ENCODE measurements at places on chromosomes 3 and 15.

- no peak for DNase-seq
Observed at GRCh38 chr15:56261854-56262509, 18.3 kb upstream of the RFX7 start.

- no peak for DNase-seq
Observed at GRCh38 chr3:8621872-8622271, 22.7 kb downstream of the SSUH2 start.

DNA sequence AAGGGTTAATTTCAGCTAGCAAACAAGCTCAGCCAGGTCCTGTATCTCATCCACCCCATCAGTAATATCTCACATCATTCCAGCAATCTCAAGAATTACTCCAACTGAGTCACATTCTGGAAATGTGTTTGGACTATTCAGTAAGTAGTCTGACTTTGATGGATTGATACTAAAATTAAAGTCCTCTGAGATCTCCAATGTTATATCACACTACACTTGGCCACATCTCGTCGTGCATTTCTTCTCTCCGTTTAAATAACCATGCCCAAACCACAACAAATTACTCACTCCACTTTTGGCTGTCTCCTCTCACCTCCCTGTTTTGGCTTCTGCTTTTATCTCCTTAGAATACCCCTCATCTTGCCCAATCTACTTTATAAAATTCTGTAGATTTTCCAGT, 292.2 kb downstream of the PYDC2 start:
- DNase-seq, result no peak

- no peak for DNase-seq
Observed at GRCh38 chr3:157373783-157374182, 62.9 kb upstream of the PTX3 start.

GRCh38 chr3:140863580-140864009, 78.0 kb upstream of the SLC25A36 start:
- peak; percentile 65 for DNase-seq

- DNase-seq, result no peak
Observed at GRCh38 chr3:40915346-40915865, 283.9 kb upstream of the CTNNB1 start.

DNA sequence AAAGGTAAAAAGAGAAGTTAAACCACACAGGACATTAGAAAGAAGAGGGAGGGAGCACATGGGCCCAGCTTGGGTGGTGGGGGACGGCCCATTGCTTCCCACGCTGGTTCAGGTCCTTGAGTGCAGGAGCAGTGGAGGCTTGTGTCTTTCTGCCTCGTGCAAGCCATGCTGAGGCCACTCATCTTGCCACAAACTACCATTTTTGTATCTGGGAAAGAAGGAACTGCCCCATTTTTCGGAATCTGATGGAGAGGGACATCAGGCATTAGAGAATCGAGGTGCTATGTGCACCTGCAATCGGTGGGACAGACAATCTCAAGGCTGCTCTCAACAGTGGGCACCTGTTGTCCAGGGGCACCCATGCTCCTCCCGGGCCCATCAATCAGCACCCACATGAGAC, 234.5 kb downstream of the KLF13 start:
- no peak for DNase-seq

- DNase-seq, result no peak
Observed at GRCh38 chr3:106438887-106439286, 570.1 kb upstream of the CBLB start.

DNA sequence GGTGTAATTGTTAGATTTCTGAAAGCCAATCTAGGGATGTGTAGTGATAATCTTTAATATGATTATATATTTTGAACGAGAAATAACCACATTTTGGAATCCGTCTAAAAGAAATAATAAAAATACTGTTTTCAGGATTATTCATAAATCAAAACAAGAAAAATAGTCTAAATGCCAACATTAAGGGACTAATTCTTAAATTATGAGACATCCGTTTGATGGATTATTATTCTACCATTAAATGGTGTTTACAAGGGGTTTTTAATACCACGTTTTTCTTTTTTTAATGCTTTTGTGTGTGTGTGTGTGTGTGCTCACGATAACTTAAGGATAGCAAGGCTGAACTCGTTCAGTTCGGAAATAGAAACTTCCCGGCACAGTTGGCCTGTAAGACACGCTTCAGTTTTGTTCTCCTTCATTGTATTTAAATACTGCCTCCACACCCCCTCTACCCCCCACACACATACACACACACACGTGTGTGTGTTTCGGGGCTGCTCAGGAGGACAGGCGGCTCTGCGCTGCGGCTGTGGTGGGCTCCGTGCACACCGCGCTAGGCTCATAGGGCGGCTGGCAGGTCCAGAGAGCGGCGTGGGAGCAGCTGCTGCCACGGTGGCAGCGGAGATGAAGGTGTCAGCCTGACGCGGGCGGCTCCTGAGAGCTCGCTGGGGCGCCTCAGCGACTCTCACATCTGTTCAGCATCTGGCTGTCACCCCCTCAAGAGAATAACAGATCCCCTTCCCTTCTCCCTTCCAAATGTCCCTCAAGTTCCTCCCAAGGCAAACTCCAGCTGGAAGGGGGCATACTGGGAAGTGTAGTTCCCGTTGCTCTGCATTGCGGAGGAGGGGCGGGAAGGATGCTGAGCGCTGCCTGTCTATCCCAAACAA, 23.0 kb upstream of the ANP32A start:
- no peak for DNase-seq
